MM.1S (cell line): ENCODE measurements at places on chromosomes 5 and 9.

DNA sequence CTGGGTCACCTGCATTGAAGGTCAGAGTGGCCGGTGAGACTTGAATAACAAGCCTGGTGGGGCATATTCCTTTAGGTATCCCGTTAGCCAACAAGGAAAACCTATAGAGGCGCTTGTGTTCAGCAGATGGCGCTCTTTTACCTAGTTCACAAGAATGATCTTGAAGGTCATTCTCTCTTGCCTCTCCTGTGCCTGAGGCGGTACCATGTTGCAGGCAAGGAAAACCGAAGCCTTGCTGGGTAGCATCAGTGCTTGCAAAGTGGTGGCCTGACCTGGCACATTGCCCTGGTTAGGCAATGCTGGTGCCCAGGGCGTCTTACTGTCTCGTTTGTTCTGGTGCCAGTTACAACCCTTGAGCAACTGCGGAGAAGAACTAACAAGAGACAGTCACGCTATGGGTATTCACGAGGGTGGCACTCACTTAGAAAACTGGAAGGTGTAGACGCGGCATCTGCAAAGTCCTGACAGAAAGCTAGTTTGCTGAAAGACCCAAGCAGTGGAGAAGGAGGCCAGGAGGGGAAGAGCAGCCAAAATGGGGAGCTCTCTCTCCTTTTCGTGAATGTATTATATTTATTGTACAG, 56.7 kb downstream of the AOPEP start:
- DNase-seq, result peak; percentile 70

DNA sequence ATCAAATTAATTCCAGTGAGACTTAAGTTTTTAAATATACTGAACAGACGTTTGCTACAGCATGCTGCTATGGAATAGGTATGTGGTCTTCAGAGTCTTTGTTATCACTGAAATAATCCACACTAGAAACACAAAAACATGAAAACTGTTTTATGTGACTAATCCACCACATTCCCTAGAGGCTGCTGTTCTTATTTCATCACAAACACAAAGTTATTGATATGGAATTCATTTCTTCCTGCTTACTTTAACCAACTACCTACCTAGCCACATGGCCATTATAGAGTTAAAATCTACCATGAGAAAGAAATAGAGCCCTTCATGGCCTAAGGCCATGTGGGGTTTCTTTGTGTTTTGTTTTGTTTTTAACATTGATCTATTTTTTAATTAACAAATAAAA, 232.3 kb upstream of the PTGER4 start:
- DNase-seq, result no peak

DNA sequence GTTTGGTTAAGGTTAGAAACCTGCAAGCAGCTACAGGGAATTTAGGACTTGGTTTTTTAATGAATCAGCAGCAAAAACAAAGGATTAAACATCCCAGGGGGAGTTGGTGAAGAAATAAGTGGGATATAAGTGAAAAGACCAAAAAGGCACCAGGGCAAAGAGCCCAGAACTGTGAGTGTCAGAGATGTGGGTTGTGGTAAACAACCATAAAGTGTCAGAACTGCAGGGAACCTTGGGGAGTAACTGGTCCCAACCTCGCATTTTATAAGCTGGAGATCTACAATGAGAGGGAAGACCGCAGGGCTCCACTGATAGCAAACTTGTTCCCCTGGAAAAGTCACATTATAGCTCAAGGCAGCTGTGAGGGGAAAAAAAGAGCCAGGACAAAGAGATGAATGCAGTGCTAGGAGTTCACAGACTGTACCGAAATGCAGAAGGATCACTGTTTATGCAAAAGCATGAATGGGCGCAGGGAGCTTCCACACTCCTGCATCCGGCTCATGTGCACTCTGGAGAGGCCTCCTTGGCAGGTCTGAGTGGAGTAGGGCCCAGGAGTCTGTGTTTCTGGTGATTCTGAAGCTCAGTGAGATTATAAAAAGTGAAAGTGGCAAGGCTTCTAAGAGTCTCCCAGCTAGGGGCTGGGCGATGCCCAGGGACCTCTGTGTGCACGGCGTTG, 156.3 kb downstream of the GOLPH3 start:
- no peak for DNase-seq

GRCh38 chr9:38144421-38144820, 75.4 kb upstream of the SHB start:
- no peak for DNase-seq

DNA sequence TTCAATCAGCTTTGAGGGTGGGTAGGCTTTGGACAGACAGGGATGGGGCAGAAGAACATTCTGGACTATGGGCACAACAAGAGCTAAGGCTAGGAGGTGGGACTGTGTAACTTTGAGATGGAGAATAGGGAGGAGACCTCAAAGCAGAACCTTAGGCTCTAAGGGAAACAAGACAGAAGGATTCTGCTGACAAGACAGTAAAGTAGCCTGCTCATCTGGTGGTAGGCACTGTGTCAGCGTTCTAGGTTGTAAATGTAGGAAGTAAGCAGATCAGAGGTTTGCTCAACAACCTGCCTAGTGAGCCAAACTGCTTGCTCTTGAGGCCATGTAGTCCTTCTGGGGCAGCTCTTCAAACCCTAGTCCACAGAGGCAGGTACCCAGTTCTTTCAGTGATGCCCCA, 15.0 kb upstream of the IL12B start:
- peak; percentile 90 for DNase-seq
